Sigmoid colon (tissue), 7 donors: ENCODE measurements at places on chromosomes 12 and 14.

- no peak for DNase-seq
Measured at GRCh38 chr14:96861568-96862310, 64.6 kb downstream of the VRK1 start.

GRCh38 chr14:80956102-80956501, 681 bp downstream of the TSHR start:
- DNase-seq, result no peak

- DNase-seq, result no peak
Measured at GRCh38 chr14:74952697-74953484, 2.5 kb downstream of the PGF start.

GRCh38 chr12:57838594-57839302, 7.8 kb downstream of the CTDSP2 start:
- no peak for DNase-seq

DNA sequence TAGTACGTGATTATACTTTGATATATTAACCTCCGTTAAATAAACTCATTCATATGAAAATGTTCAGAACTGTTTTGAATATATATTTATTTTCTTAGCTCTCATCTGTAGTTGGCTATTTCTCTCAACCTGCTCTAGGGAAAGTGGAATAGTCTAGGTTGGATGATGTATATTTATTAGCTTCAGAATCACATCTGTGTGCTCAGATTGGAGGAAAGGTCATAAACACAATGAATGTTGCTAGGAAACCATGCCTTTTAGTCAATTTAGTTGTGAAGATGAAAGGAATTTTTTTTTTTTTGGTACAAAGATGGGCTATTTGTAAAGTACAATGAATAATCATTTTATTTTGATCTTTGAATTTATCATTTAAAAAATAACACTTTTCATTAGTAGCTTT, 439.1 kb downstream of the FOXG1 start:
- DNase-seq, result no peak

DNA sequence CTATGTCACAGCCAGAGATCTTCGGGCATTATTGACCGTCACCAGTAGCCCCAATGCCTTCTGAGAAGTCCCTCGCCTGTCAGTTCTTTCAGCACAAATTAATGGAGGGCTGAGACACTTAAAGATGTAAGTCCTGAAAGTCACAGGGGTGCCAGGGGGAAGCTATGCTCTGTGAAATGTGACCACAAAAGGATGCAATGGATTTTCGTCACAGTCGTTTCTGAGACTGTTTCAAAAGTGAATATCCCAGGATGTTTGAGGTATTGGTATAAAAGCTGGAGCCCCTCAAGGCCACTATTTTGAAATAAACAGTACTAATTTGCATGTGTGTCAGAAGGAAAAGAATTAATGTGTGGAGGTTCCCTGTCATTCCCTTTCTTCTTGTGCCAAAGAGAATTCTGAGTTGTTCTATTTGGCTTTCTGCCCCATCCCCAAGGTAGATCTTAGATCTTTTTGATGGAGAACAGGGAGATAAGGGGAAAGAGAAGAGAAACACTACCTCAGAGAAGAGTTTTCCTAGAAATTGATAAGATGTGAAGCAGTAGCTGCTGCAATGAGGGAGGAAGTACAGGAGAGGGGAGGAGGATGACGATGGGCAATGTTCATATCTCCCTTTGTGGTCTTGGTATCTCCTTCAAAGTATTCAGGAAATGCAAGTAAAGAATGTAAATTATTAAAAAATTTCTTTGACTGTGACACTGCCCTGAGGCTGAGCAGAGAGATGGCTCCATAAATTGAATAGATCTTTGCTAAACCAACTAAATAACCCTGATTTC, 101.8 kb upstream of the NAP1L1 start:
- DNase-seq, result no peak

- DNase-seq, result no peak
Measured at GRCh38 chr14:106619606-106620005, 1093.2 kb downstream of the TMEM121 start.

DNA sequence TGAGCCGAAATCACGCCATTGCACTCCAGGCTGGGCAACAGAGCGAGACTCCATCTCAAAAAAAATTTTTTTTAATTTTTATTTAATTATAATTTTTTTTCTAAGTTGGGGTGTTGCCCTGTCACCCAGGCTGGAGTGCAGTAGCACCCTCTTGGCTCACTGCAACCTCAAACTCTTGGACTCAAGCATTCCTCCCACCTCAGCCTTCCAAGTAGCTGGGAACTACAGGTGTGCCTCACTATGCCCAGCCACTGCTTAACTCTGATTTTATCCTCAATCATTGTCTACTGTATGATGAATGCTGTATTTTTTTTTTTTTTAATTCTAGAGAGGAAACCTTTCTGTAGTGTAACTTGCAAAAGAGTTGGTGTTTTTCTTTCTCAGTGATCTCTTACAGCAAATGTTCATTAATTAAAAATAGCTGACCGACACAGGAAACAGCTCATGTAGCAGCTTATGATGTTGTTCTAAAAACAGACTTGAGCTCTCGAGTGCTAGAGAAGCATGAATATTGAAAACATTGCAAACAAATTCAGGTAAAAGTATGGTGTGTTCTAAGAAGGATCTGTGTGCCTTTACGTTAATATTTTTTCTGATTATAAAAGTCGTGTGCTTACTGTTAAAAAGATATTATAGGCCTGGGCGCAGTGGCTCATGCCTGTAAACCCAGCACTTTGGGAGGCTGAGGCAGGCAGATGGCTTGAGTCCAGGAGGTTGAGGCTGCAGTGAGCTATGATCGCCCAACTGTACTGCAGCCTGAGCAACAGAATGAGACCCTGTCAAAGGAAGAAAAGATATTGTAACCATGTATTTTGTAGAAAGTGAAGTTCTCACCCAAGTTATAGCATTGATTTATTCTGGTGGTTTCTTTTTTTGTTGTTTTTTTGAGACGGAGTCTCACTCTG, 68.9 kb downstream of the FGD4 start:
- no peak for DNase-seq

DNA sequence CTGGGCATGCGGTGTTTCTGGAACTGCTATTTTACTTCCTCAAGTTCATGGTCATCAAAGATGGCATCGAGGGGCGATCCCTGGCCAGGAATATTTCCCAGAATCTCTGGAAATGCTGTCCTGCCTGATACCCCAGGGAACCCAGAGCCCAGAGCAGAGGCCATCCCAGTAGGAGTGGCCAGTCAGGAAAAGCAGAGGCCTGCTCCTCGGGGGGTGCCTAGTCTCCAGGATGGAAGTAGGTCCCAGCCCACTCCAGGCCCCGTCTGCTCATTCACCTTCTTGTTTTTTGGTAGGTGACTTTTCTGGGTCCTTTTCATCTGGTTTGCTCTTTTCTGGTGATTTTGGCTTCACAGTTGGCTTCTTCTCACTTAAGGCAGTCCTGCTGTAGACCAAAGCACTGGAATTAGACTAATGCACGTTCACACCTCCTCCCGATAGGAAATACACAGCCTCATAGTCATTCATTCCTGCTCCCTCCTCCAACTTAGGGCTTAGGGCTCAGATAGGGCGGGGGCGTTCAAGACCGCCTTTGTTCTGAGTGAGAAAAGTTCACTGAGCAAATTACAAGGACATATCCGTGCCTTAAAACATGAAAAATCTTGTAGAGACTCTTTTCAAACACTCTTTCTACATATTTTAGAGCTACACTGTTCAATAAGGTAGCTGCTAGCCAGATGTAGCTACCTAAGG, 51.1 kb downstream of the TRAFD1 start:
- DNase-seq, result peak; percentile 33

GRCh38 chr12:131101006-131101405, 147.3 kb downstream of the ADGRD1 start:
- peak; percentile 26 for DNase-seq

DNA sequence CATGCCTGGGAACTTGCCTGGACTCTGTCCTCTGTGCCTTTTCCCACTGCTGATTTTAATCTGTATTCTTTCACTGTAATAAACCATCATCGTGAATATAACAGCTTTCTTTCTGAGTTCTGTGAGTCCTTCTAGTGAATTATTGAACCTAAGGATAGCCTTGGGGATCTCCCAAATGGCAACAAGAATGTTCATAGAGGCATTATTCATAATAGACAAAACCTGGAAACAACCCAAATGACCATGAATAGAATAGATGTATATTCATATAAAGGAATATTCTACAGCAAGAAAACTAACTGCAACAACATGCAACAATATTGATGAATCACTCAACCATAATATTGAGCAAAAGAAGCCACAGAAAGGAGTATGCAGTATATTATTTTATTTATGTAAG, 44.7 kb upstream of the CEP83 start:
- DNase-seq, result no peak

DNA sequence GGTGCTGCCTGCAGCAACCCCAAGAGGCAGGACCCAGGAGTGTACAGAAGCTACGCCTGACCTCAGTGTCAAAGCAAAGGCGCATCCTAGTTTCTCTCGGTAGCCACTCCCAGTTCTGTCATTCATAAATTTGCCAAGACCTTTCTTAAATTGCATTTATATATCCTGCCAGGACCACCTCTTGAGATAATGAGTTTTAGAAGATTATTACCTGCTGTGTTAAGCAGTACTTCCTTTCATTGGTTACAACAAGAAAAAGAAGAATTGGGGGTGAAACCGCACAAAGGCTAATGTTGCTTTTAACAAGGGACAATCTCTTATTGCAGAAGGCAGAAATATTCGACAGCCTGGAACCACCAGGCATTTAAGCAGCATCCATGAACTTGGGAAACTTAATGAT, 57.8 kb downstream of the CIT start:
- DNase-seq, result no peak

DNA sequence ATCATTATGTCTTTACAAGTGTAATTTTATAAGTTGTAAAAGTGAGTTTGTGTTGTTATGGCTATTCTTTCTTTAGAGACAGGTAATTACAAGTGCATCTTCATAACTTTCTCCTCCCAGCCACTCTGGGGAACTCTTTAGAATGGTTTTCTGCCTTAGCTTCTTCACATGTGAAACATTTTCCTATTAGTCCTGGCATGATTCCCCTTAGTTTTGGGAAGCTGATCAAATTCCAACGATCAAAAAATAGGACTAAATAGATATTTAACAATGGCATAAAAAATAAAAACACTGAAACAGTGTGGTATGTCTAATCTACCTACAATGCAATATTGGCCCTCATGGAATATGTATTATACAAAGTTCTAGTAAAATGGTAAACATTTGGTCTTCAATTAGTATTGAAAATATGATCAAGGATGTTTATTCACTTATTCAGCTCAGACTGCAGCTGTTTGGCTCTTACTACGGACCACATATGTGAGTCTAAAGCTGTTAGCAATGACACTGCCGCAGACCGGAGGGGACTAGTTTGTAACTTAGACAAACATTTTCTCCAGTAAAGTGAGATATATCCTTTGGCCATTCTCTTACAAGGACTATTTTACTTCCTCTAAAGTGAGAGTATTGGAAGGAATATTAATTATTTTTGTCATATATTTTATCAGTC, 890.8 kb upstream of the USP15 start:
- no peak for DNase-seq

DNA sequence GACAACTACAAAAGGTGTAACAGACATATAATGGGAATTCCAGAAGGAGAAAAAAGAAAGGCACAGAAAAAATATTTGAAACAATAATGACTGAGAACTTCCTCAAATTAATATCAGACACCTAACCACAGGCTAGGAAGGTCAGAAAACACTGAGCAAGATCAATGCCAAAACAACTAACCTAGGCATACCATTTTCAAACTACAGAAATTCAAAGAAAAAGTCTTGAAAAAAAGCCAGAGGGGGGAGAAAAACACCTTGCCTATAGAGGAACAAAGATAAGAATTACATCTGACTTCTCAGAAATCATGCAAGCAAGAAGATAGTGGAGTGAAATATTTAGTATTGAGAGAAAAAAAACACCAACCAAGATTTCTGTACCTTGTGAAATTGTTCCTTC, 77.8 kb downstream of the RIN3 start:
- no peak for DNase-seq
